D721Med (cell line): ENCODE measurements at places on chromosomes 1 and 21.

GRCh38 chr21:24115141-24115540 is 1492.1 kb downstream of the MRPL39 start:
- DNase-seq = no peak

DNA sequence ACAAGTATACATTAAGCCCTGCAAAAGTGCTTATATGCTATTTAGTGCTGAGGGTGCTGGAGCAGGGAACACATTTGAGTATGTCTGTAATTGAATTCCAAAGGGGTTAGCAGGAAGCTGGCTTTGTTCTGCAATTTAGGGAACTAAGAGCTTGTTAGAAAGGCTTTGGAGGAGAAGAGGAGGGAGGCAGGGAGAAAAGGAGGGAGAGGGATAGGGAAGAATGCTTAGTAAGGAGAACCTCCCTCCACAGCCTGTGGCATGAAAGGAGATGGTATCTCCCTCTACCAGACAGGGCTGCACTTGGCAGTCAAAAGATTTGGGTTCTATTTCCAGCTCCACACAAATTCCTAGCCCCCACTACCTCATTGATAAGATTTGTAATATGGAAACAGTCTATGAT is 217.8 kb downstream of the DAB1 start:
- no peak for DNase-seq

- DNase-seq = no peak
Observed at GRCh38 chr1:40232444-40232843, 15.3 kb upstream of the TMCO2 start.

GRCh38 chr1:26078286-26079177 is 11.1 kb upstream of the TRIM63 start:
- DNase-seq = no peak

- no peak for DNase-seq
Observed at GRCh38 chr1:9481048-9481447, 58.2 kb upstream of the SLC25A33 start.

DNA sequence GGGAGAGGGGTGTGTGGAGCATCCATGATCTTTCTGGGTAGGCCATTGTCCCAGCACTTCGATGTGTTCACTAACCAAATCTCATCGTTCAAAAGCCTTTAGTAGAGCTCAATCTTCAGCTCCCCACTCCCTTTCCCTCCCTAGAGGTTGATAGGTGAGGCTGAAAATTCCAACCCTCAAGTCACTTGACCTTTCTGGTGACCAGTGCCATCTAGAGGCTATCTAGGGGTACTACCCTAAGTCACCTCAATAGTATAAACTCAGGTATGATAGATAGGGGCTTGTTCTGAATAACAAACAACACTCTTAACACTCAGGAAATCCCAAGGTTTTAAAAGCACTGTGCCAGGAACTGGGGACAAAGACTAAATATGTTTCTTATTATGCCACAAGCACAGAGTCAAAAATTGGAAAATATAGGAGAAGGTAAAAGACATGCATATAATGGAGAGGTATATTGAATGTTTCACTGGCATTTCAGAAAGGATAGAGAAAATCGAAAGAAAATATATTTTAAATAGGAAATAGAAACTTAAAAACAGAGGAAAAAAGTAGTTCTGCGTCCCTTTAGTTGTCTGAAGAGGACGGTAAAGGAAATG is 42.9 kb upstream of the CD53 start:
- no peak for DNase-seq

DNA sequence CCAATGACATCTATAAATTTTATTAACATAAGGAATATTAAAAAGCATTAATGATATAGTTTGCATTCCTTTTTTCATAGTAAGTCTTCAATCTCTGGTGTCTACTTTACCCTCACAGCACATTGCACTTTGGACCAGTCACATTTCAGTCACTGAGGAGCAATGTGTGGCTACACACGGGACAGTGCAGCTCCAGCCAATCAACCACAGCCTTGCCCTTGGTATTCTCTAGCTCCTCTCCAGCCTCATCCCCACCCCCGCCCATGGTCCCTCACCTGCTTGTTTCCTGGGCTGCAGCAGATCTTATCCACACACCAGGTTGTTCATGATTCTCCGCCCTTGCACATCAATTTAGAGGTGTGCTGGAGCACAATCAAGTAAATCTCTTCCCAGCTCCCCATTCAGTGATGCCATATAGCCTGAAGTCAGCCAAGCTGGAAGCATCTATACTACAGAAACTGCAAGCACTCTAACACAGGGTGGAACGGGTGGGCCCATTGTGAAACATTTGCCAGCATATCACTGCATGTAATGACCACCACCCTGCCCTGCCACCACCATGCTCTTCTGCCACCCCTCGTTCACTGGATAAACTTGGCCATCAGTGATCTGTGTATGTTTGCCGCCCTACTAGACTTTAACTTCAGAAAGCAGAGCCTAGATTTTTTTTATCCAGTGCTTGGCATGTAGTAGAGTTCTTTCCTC is 93.0 kb upstream of the SLC44A3 start:
- no peak for DNase-seq

DNA sequence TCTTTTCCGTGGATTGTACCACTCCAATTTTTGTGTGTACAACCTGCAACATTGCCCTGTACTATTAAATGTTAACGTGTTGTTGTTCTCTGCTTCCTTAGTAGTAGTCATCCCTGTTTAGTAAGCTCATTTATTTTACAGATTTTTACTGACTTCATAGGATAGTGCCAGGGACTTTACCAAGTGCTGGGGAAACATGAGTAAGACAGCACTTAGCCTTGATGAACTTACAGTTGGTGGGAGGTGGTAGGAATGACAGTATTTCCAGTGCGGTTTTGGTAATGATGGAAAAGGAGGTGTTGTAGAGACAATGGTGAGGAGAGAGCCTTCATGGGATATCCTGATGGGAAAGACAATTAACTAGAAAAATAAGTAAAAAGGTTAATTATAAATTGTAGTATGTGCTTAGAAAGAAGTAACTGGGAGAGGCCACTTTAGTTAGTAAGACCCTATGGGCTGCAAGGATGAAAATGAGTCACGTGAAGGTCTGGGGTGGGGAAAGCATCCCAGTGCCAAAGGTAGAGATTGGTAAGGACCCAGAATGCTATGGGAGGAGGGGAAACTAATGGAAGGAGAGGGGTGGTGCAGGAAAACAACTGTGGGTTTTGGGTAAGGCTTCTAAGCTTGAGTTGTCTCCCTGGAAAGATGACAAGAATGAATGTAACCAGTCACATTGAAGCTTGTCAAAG is 1.7 kb downstream of the RLF start:
- no peak for DNase-seq

GRCh38 chr1:116258668-116259419 is 114.2 kb upstream of the ATP1A1 start:
- no peak for DNase-seq

DNA sequence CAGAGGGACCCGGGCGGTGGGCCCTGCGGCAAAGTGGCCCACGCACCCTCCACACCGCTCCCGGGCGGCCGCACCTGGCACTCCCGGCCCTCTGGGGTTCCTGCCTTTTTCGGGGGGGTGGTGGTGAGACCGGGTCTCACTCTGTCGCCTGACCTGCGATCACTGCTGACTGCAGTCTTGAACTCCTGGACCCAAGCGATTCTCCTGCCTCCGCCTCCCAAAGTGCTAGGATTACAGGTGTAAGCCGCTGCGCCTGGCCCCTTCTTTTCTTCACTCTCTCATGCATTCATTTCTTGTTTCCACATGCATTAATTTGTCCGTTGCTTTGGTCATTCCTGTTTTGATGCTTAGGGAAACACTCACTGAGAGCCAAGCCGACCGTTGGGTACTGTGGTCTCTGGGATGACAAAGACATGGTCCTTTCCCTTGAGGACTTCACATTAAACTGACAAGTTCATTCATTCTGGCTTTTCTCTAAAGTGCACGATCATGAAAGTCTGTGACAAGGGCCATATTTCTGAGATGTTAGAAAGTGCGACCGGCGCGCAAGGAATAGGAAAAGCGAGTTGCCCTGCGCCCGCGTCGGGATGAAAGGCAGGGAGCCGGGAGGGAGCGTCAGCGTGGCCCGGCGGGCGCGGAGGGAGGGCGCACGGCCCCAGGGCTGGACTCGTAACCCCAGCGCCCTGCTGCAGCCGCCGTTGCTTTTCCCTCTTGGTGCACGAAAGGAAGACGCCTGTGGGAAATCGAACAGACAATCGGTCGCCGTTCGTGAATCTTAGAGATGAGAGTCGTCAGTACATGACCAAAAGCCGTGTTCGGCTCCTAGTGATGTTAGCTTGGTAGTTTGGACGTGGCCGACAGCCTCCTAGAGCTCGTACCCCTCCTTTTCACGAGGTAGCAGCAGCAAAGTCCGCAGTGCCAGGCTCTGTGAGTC is 1.0 kb upstream of the MCOLN2 start:
- DNase-seq = no peak

GRCh38 chr21:39022466-39022862 is 160.8 kb downstream of the PSMG1 start:
- DNase-seq = no peak

- no peak for DNase-seq
Observed at GRCh38 chr1:224054012-224054411, 59.9 kb upstream of the FBXO28 start.

DNA sequence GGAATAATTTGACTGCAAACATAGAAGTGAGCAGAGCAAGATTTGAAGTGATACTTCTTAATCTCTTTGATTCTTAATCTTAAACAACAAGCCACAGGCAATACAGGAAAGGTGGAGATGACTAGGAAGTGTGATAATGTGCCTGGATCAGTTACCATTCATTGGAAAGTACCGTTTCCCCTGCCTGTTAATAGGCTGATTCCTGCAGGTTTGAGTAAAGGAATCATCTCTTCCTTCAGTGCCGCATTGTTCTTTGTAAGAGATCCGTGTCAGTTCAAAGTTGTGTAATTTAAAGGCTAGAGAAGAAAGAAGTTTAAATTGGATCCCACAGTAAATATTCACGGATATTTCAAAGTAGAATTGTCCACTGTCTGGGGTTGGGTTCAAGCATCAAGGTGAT is 43.5 kb upstream of the BCL10 start:
- DNase-seq = no peak

DNA sequence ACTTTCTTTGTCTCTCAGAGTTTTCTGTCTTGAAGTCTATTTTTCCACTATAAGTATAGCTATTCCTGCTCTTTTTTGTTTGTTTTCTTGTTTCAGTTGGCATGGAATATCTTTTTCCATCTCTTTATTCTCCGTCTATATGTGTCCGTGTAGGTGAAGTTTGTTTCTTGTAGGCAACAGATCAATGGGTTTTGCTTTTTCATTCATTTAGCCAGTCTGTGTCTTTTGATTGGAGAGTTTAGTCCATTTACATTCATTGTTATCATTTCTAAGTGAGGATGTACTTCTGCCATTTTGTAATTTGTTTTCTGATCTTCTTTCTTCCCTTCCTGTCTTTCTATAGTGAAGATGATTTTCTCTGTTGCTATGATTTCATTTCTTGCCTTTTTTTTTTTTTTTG is 132.5 kb upstream of the GPR52 start:
- no peak for DNase-seq

DNA sequence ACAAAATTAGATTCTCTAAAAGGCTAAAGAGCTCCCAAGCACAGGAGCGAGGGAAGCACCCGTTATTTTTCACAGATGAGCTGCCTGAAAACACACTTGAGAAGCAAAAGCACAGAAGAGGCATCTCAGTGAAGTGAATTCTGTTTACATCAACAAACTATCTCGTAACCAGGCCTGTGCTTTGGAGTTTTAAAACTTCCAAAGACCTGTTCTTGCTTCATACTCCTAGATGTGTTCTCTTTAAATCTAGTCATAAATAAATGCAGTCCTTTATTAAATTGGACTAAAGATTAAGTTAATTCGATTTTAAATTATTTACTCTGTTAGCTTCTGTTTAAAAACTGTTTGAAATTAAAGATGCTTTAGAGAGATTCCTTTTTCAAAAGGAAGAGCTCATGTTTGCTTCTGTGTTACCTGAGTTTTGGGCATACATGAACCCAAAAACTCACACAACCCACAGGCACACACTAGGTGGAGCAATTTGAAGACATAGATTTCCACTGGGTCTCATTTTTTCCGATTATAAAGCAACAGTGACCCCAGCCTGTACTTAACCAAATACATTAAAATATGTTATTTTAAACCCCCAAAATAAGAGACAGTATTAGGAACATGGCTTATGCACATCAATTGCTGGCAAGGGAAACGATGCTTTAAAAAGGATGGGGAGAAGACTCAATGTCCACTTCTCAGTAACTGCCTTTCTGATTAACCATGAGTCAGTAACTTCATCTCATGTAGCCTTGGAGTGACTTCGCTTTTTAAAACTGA is 648.2 kb downstream of the SMYD3 start:
- no peak for DNase-seq

GRCh38 chr1:107058245-107059032 is 2.0 kb downstream of the PRMT6 start:
- DNase-seq = no peak

GRCh38 chr1:247529771-247530355 is 6.4 kb downstream of the OR2C3 start:
- no peak for DNase-seq

DNA sequence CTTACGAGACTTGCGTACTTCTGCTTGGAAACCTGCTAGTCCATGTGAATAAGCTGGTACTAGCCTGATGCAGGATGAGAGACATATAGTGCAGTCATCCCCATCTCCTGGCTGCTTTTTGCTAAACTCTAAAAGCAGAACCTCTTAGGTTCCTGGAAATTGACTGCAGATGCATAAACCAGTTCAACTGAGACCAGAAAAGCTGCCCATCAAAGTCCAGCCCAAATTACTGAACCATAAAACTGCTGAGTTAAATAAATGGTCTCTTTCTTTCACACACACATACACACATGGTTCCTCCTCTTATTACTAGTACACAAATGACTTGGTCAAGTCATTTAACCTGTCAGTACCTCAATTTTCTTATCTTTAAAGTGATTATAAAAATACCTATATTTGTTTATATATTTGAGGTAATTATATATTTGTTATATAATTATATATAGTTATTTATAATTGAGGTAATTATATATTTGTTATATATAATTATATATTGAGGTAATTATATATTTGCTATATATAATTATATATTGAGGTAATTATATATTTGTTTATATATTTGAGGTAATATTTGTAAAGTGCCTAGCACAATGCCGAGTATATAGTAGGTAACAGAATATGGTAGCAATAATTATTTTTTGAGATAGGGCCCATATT is 25.2 kb upstream of the RABGAP1L start:
- DNase-seq = no peak

- no peak for DNase-seq
Observed at GRCh38 chr1:161021970-161022353, 1.0 kb upstream of the F11R start.

DNA sequence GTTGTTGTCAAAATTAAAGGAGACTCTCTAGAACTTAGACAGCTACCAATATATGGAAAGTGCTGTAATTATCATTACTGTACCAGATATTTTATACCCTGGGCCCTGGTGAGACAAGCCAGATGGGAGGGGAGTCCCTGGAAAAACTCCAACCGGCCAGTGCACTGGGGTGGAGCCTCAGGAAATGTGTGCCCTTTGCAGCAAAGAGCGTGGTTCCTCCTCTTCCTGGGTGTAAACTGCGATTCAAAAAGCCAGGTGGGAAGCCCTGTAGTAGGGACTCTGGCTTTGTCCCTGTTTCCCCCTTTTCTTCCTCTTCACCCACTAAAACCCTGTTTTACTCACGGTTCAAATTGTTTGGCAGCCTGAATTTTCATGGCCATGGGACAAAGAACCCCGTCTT is 812.3 kb downstream of the PLA2G4A start:
- DNase-seq = no peak
